Aortic smooth muscle cell (primary cell): ENCODE measurements at places on chromosomes 5 and 9. TPM values are rescaled to one million over a fixed set of nuclear protein-coding genes. Genes with fewer than 3 reads are reported as not detected.

Gene BRD8
- total RNA-seq = 38.8 and 46.0 TPM in 2 replicates

Gene PTPRD
- 4.0 and 13.8 TPM in 2 replicates for total RNA-seq

Gene NFX1
- total RNA-seq = 19.9 and 24.0 TPM in 2 replicates

Gene RNF130
- total RNA-seq = 18.9 and 24.2 TPM in 2 replicates

Gene ARL14EPL
- total RNA-seq = not detected in 2 replicates

Gene ATOSB
- 28.6 and 34.7 TPM in 2 replicates for total RNA-seq

Gene SOHLH1
- total RNA-seq = not detected in 2 replicates

Gene KIAA1958
- total RNA-seq = 0.66 and 0.68 TPM in 2 replicates

Gene MCTP1
- total RNA-seq = 2.1 and 4.4 TPM in 2 replicates

Gene TMC1
- total RNA-seq = 0.53 and 0.93 TPM in 2 replicates

Gene TEX53
- total RNA-seq = not detected in 2 replicates

Gene PAX5
- total RNA-seq = not detected in 2 replicates

Gene CSF2
- not detected in 2 replicates for total RNA-seq

Gene MYMK
- total RNA-seq = not detected in 2 replicates

Gene ADAM19
- total RNA-seq = 6.5 and 6.8 TPM in 2 replicates

Gene SEMA6A
- total RNA-seq = 0.12 and 0.40 TPM in 2 replicates

Gene IFNA2
- not detected in 2 replicates for total RNA-seq

Gene PCDHGA6
- 3.3 and 5.3 TPM in 2 replicates for total RNA-seq

Gene ADAMTS13
- total RNA-seq = 1.8 and 2.0 TPM in 2 replicates

Gene AKNA
- 4.2 and 8.0 TPM in 2 replicates for total RNA-seq

Gene LOX
- total RNA-seq = 38.6 and 78.5 TPM in 2 replicates

Gene PTPN3
- total RNA-seq = 6.8 and 12.7 TPM in 2 replicates

Gene FAM114A2
- 30.9 and 40.7 TPM in 2 replicates for total RNA-seq

Gene CACNA1B
- total RNA-seq = not detected in 2 replicates

Gene ADAMTS19
- 0.26 and 0.56 TPM in 2 replicates for total RNA-seq

Gene ZDHHC11B
- 0.26 TPM in 1 of 2 replicates, not detected in the other for total RNA-seq

Gene NDUFS6
- total RNA-seq = 38.5 and 47.4 TPM in 2 replicates

Gene FABP6
- total RNA-seq = not detected in 2 replicates

Gene SH3GL2
- 0.13 TPM in 1 of 2 replicates, not detected in the other for total RNA-seq

Gene C5orf58
- 0.26 TPM in 1 of 2 replicates, not detected in the other for total RNA-seq

Gene RARS1
- 142 and 147 TPM in 2 replicates for total RNA-seq

Gene FREM1
- 0.13 and 0.56 TPM in 2 replicates for total RNA-seq

Gene SLC6A19
- not detected in 2 replicates for total RNA-seq

Gene SCAI
- 3.8 and 6.3 TPM in 2 replicates for total RNA-seq

Gene FER
- total RNA-seq = 25.5 and 36.9 TPM in 2 replicates

Gene GRIN3A
- under 0.01 TPM in 2 replicates for total RNA-seq

Gene ASPN
- total RNA-seq = 1.7 and 19.8 TPM in 2 replicates

Gene PCDHB14
- 0.92 and 1.1 TPM in 2 replicates for total RNA-seq

Gene FEM1C
- total RNA-seq = 15.7 and 19.0 TPM in 2 replicates

Gene CORO2A
- total RNA-seq = under 0.01 and 0.06 TPM in 2 replicates

Gene ARL10
- 7.5 and 7.9 TPM in 2 replicates for total RNA-seq

Gene SUSD3
- total RNA-seq = 0.26 TPM in 1 of 2 replicates, not detected in the other

Gene DNLZ
- 9.9 and 16.5 TPM in 2 replicates for total RNA-seq

Gene KIAA0825
- 4.1 and 4.7 TPM in 2 replicates for total RNA-seq

Gene RALGDS
- total RNA-seq = 13.4 and 19.8 TPM in 2 replicates

Gene GDA
- total RNA-seq = under 0.01 TPM in 1 of 2 replicates, not detected in the other

Gene DDX4
- not detected in 2 replicates for total RNA-seq

Gene PAEP
- not detected in 2 replicates for total RNA-seq

Gene OR1N2
- total RNA-seq = 0.13 TPM in 1 of 2 replicates, not detected in the other

Gene RNF208
- 0.40 and 0.50 TPM in 2 replicates for total RNA-seq

Gene OGN
- 2.0 and 16.8 TPM in 2 replicates for total RNA-seq

Gene ERCC6L2
- total RNA-seq = 88.5 and 89.3 TPM in 2 replicates

Gene HRCT1
- total RNA-seq = 1.3 and 2.2 TPM in 2 replicates

Gene IGFBPL1
- total RNA-seq = not detected in 2 replicates

Gene KCNN2
- under 0.01 and 0.25 TPM in 2 replicates for total RNA-seq

Gene FAM151B
- 8.5 and 9.8 TPM in 2 replicates for total RNA-seq
